ENCODE measurements at places on chromosomes 4 and X.

DNA sequence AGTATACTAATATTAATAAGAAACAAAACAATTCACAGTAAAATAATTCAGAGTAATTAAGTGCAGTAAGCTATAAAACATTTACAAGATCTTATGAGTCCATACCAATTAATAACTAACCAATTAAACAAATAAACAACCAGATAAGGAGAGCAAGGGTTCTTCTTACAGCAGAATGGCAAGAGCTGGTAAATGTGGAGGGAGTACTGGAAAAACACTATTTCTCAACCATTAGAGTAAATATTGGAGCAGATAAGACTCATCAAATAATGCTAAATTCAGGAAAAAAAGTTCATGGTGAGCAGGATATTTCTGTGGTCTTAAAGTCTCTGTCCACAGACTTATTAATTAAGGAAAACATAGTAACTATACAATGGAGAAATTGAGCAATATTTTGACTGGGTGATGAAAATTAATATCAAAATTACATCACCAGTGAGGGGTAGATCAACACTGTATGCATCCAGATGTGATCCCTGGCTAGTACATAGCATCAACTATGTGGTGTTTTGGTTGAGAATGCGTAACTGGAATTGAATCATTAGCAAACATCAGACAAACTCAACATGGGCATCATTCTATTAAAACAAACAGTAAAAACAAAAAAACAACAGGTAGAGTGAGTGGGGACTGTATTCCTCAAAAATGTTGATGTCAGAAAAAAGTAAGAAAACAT lies 1376.7 kb downstream of the PCDH19 start:
- no peak for DNase-seq
- H3K27ac ChIP-seq, result no peak overlapping the region
- no peaks in the 10 kb centered on the region for H3K27me3 ChIP-seq
- no peaks in the 10 kb centered on the region for H3K4me1 ChIP-seq
- no peaks in the 10 kb centered on the region for H3K36me3 ChIP-seq
- H3K4me3 ChIP-seq, result no peak overlapping the region

DNA sequence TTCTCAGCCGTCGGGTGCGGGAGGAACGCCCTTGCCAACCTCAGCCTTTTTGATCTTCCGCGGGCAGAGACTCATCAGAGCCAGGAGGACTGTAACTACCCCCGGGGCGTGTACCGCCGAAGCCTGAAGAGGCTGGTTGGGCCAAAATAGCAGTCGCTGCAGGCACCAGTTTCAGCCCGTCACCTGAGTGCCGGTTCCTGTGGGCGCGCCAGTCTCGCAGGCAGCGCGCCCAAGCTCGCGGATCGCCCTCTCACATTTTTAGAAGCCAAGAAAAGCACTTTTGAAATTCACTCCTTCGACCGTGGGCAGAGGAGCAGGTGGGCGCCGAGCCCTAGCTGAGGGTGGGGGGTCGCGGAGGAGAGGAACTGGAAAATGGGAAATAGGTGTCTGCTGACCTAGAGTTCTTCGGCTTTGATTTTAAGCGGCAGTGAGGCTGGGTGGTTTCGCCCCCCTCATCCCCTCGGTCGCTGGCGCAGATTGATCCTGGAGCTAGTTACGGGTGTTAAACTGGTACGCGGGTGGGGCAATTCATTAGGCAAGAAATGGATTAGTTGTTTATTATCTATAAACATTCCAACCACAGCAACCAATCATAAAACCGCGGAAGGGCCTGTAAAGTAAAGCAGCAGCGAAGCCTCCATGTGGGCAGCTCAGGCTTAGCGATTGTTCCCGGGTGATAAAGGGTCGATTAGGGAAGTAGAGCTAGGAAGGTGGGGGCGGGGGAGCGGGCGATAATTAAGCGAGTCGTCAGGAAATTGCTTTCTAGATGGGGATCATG lies 69.2 kb downstream of the FBXO8 start:
- DNase-seq, result no peak
- peak overlapping the region; percentile 62 for H3K27ac ChIP-seq
- peaks cover 41% of the 10 kb centered on the region for H3K4me1 ChIP-seq

DNA sequence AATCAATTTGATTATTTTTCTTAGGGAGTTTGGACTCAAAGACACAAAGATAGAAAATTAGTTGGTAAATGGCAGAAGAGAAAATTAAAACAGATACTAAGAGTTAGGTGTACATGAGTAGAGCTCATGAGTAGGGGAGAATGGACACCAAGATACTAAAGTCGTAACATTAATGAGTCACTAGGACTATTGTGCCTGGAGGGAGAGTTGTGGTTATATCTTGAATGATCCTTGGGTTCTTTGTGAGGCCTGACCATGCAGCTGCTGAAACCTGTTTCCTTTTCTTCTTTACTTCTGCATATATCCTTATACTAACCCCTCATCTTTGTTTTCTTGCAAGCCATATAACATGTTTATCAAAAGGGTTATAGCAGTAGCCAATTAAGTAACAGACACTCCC lies 532.8 kb downstream of the RPA4 start:
- no peaks in the 10 kb centered on the region for H3K4me1 ChIP-seq
- no peaks in the 10 kb centered on the region for H3K27me3 ChIP-seq
- H3K27ac ChIP-seq, result no peak overlapping the region
- no peak for DNase-seq
- H3K4me3 ChIP-seq, result no peak overlapping the region

DNA sequence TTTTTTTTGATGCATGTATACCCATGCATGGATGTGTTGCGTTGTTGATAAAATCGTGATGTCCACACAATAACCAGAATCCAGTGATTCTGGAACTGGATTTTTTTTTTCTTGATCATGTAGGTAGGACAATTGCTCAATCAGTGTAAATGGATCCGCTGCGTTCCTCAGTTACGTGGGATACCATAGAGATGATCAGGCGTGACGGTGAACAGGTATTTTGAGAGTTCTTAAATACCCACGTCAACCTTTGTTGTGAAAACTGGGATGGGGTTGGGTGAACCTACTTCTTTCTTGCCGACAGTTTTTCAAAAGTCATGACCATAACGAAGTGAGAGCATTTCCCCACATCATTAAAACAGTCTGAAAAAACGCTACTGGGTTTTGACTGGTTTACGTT lies 913 bp upstream of the SMIM10L2A start:
- H3K27ac ChIP-seq, result no peak overlapping the region
- peak overlapping the region; percentile 71 for H3K4me3 ChIP-seq
- H3K27me3 ChIP-seq, result no peaks in the 10 kb centered on the region
- H3K36me3 ChIP-seq, result no peaks in the 10 kb centered on the region
- H3K4me1 ChIP-seq, result no peaks in the 10 kb centered on the region

DNA sequence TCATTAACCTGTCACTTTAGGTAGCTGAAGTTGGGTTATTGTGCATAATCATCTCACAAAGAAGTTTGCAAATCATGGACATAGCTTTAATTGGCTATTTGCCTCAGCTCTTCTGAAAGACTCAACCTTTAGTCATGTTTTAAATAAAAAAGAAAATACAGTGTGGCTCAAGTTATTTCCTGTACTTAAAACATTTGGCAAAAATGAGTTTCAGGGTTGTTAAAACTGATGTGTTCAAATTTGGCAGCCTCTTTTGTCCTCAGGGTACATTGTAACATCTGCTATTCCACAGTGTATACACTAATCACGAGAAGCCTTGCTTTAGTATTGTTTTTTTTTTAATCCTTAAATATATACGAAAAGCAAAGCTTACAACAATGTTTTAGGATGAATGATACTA lies 31.5 kb upstream of the HPGD start:
- no peak overlapping the region for H3K27ac ChIP-seq
- H3K4me1 ChIP-seq, result no peaks in the 10 kb centered on the region
- H3K27me3 ChIP-seq, result no peaks in the 10 kb centered on the region

DNA sequence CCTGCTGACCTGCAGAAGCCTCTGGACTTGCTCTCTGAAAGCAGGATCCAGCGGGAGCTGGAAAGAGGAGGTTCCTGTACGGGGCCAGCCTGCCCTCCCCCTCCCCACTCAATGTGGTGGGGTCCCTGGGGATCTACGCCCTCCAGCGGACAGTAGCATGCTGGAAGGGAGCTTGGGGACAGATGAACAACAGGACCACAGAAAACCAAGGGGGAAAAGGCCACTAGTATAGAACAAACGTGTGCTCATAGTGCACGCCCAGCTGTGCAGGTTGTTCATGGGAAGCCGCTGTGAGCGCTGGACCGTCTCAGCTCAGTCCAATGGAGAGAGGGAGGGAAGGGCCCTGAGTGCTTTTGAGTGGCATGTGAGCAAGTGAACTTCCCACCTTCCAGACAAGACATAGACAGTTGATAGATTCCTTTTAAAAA lies 15.8 kb downstream of the HMX1 start:
- H3K36me3 ChIP-seq, result no peaks in the 10 kb centered on the region
- no peak overlapping the region for H3K27ac ChIP-seq
- H3K4me1 ChIP-seq, result peaks cover 17% of the 10 kb centered on the region

DNA sequence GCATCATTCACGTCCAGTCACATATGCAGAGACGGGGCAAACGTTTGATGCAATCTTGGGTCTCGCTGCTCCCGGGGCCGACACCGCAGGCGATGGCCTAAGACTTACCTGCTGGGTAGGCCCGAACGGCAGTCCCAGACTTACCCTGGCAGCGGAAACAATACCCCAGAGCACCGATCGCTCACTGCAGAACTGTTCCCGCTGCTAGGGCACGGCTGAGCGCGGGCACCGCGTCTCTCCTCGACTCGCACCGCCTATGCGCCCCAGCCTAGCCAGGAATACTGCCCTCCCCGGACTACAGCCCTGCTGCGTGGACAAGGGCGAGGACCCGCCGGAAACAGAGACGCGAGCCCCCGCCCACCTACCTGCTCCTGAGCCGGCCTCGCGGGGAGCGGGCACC lies 86.2 kb downstream of the HPRT1 start:
- peaks cover 19% of the 10 kb centered on the region for H3K4me1 ChIP-seq
- H3K27me3 ChIP-seq, result peaks cover 6% of the 10 kb centered on the region
- DNase-seq, result no peak
- peak overlapping the region; percentile 58 for H3K4me3 ChIP-seq
- no peaks in the 10 kb centered on the region for H3K36me3 ChIP-seq

All from type B pancreatic cell (in vitro differentiated cells).